ENCODE measurements at places on chromosomes 2 and 18.

DNA sequence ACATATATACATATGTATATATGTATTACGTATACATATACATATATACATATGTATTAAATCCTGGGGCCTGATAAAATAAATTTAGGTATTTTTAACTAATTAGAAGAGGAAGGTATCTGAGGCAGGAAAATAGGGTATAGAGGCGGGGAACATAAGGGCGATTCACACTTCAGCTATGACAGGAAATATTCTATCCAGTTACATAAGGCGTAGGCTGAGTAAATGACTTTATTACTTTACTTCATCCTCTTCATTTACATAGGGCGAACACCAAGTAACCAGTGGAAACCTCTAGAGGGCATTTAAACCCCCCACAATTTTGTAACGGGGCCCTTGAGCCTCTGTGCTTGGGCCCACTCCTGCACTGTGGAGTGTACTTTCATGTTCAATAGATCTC, 167.5 kb downstream of the SOCS6 start:
- no peak for DNase-seq

- no peak for DNase-seq
Observed at GRCh38 chr2:207483066-207483465, 46.7 kb upstream of the CREB1 start.

GRCh38 chr2:37769551-37769950, 98.1 kb upstream of the CDC42EP3 start:
- DNase-seq = no peak

DNA sequence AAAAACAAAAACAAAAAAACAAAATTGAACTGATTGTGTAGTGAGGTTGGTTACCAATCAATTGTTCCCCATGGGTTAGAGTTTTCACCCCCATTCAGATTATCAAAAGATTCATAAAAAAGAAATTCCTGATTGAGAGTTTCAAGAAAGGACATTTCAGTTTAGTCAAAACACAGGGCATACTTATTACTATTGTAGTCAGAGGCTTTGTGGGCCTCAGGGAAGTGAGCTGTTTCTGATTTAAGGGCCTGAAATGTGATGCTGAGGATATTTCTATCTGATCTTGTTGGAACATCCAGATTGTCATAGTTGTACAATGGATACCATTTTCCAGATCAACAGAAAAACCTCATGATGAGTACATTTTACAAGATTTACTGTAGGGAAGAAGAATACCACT, 368.1 kb upstream of the NETO1 start:
- no peak for DNase-seq

GRCh38 chr2:188456114-188456909, 164.6 kb downstream of the GULP1 start:
- no peak for DNase-seq

DNA sequence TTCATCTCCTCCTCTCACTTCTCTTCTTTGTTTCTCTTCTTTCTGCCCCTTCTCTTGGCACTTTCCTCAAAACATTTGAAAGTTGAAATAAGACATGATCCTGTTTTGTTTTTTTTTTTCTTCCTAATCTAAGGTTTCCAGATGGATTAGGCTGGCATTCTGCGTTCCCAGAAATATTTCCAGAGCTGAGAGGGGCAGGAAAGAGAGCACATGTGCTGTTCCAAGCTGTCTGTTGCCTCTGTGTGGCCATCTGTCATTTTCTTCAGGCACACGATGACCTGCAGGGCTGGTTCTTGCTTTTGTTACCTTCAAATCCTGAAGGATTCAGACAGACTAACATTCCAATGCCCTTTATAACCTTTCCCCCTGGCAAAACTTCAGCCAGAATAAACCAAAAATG, 142.9 kb downstream of the RNF144A start:
- DNase-seq = peak; percentile 41

- DNase-seq = no peak
Observed at GRCh38 chr2:103656558-103656957, 894.7 kb downstream of the TMEM182 start.

GRCh38 chr2:8257502-8257901, 424.4 kb upstream of the ID2 start:
- no peak for DNase-seq

GRCh38 chr2:84674586-84674985, 158.3 kb downstream of the DNAH6 start:
- DNase-seq = no peak

GRCh38 chr2:43009448-43009847, 217.0 kb downstream of the ZFP36L2 start:
- no peak for DNase-seq

DNA sequence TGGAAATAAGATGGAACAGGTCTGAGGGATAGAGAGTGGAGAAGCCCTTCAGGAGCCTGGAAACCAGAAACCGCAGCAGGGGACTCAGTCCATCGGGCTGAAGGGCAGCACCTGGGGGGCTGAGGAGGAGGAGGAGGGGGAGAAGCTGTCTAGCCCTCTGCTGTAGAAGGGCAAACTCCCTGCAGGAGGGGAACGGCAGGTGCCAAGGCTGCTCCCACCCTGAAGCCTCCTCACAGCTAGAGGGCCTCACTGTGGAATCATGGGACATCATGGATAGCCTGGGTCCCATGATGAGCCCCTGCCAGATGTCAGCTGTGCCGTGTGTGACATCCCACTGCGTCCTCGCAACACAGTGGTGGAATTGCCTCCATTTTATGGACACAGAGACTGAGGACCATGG, 435 bp downstream of the MYO7B start:
- DNase-seq = no peak

DNA sequence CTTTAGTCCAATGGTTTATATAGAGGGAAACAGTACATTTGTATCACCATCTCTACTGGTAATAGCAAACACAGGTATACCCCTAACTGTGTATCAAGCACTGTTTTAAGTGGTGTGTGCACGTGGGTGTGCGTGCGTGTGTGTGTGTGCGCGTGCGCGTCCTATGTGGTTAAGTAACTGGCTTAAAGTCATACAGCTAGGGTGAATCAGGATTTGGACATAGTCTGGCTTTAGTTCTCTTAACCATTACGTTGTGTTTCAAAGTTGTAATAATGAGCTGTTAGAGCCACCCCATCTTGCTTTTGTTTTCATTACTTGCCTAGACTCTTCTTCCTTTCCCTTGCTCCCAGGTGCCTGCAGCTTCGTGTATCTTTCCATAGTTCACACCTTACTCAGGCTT, 2.1 kb downstream of the HADHB start:
- DNase-seq = no peak

GRCh38 chr18:59063300-59063906, 76.3 kb upstream of the SEC11C start:
- DNase-seq = no peak

- DNase-seq = no peak
Observed at GRCh38 chr2:41187376-41188122, 735.7 kb upstream of the SLC8A1 start.

DNA sequence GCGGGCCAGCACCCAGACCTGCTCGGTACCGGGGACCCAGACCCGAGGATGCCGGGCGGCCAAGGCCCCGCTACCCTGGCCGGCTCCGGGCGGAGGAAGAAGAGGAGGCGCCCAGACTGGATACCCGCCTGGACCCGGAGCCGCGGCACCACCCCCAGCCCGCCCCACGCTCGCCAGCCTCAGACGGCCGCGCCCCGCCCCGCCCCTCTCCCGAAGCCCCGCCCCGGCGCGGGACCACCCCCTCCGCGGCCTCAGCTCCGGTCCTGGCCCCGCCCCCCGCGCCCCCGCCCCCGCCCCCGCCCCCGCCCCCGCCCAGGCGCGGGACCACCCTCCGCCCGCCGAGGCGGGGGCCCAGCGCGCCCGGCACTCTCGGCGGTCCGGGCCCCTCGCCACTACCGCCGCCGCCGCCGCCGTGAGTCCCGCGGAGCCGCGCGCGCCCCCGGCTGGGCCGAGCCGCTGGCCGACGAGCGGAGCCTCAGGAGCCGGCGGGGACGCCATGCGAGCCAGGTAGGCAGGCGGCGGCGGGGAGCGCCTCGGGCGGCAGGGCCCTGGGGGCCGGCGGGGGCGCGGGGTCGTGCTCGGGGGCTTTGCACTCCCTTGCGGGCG, at the start of gene SH3BP4:
Gene SH3BP4 (plus strand): TSS at position 354 of the 606 bp plus-strand sequence. CDS start 82,986 bp downstream, outside the sequence.
- peak; percentile 59 for DNase-seq

GRCh38 chr2:101480764-101481163, 5.9 kb upstream of the RFX8 start:
- no peak for DNase-seq

DNA sequence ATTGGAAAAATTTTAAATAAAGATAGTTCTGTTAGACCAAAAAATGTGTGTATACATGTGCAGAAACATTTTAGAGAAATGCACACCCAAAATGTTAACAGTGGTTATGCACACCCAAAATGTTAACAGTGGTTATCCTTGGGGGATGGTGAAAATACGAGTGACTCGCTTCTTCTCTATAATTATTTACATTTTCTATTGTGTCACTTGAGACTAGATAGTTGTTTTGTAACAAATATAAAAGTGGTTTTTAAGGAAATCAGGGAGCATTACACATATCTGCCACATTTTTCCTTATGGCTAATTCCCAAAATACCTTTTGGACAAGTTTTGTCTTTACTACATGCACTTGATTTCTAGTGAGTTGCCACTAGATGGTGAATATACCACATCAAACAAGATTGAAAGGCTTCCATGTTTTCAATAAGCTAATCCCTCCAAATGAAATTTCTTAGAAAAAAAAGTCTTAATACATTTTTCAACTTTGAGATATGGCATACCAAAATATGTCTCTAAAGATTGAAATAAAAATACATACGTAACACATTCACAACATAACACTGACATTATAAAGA, 9.0 kb upstream of the HIBCH start:
- no peak for DNase-seq

DNA sequence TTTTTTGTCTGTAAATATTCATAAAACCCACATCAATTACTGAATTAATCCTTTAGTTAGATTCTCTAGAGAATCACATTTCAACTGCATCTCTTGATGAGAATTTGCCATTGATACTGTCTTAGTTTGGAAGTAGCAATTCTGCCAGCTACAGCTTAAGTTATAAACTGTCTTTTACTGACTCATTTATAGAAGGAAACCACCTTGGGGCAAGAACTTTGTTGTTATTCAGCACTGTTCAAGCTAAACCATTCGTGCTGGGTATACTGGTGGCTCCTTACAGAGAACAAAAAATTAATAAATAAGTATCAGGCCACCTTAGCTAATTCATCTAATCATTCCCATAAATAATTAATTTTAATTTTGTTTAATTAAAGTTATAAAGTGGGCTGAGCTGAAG, 1082.6 kb upstream of the CELF4 start:
- DNase-seq = no peak
